ENCODE measurements at places on chromosomes 7 and 10.

GRCh38 chr10:123945325-123945920 lies 53.8 kb upstream of the CPXM2 start:
- peak; percentile 45 for DNase-seq

- DNase-seq: no peak
Measured at GRCh38 chr10:72490951-72491350, 134.9 kb downstream of the MICU1 start.

DNA sequence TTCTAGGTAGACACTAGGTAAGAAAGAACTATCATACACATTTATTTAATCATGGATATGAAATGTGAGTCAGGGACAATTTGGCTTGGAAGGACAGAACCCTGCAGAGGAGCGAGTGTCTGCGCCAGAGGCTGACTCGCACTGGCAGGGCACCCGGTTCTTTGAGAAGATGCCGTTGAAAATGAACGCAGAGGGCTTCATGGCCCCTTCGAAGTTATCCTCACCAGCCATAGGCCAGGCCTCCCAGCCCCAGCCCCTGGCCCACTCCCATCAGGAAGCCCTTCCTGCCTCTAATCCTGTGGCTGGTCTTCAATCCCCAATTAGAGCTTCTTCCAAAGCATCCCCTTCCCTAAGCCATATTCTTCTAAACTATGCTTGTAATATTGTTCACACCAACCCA lies 239.8 kb downstream of the TCERG1L start:
- no peak for DNase-seq

GRCh38 chr7:5630670-5631069 lies 150.8 kb downstream of the RNF216 start:
- DNase-seq: no peak

DNA sequence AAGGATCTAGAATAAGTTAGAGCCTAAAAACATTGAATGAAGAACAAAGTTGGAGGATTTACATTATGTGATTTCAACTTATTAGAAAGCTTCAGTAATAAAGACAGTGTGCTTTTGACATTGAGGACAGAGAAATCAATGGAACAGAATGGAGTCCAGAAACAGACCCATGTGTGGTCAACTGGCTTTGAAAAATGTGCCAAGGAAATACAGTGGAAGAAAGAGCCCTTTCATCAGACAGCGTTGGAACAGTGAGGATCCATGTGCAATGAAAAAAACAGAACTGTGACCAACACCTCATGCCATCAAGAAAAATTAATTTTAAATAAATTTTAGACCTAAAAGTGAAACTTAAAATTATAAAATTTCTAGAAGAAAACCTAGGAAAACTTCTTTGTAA lies 50.6 kb upstream of the LRRC18 start:
- peak; percentile 45 for DNase-seq

DNA sequence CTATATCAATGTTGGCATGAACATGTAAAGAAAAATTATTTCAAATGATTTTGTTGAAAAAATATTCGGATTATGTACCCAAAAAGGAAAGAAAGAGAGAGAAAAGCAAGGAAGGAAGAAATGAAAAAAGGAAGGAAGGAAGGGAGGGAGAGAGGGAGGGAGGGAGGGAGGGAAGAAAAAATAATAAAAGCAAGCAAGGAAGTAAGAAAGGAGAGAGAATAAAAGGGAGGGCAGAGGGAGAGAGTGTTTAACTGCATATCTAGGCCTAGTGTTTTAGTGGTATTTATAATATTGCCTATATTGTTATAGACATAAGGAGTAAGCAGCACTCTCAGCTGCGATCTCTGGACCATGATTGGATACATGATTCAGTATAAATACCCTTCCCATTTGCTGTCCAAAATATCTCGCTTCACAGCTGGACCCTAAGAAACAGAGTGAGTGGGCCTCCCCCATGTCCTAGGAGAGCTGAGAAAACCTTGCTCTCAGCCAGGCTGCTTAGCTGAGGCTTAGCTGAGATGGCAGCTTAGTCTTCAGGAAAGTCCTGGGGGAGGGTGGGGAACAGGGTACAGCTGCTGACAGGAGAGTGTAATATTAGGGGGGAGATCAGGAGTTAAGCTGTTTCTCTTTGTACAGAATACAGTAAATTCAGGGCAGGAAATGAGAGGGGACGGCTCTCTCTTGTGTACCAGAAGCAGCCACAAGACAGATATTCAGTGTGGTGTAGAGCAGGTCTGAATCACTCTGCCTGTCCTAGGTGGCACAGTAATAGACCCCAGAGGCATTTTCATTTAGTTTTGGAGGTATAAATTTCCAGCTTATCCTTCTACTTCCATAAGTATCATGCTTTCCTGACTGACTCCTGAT lies 66.8 kb upstream of the TARP start:
- no peak for DNase-seq

DNA sequence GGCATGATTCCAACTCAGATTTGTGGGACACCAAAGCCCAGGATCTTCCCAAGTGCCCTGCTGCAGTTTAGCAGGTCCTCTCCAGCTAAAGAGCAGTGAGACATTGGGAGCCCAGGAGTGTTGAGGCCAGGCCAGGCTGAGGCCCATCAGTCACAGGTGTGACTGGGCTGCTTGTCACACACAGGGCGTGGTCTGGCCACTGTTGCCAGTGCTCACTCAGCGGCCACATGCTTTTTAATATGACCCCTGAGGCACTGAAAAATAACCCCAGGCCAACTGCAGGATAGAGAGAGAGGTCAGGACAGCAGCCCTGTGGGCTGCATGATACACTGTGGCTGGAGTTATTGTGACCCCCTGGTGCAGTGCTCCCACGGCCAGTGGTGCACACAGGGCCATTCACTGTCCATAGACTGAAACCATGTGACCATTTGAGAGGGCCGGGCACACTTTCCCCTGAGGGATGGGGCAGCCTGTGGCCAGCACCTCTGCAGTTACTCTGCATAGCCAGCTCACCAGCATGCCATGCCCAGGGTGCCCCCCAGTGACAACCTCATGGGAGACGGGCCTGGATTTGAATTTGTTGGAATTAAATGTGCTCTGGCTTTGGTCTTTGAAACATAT lies 4.2 kb downstream of the GDF2 start:
- no peak for DNase-seq

GRCh38 chr10:77835669-77836086 lies 90.9 kb downstream of the DLG5 start:
- no peak for DNase-seq

DNA sequence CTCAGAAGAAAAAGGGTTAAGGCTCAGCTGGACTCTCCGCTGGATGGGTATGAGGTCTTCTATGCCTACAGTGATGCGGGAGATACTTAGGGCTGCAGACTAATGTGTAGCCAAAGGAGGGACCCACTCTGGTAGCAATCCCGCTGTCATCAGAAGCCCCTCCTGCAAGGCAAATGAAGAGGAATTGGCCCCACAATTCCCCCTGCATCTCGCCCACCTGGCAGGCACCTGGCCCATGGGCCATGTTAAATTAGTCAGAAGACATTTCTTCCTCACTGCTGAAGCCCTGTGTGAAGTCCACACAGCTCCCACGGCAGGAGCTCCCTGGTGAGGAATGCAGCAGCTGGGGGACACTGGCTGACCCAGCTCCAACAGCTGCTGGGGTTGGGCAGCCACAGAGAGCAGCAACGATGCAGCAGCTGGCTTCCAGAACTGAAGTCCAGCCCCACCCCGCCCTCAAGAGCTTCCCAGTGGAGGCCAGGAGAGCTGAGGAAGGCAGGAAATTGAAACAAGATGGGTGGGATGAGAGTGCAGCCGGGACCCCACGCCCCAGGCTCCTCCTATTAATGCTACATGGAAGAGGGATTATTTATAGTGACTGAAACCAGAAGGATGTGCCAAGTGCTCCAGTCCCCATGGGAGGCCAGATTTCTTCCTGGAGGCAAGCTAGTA lies 5.5 kb downstream of the VSTM4 start:
- DNase-seq: no peak

DNA sequence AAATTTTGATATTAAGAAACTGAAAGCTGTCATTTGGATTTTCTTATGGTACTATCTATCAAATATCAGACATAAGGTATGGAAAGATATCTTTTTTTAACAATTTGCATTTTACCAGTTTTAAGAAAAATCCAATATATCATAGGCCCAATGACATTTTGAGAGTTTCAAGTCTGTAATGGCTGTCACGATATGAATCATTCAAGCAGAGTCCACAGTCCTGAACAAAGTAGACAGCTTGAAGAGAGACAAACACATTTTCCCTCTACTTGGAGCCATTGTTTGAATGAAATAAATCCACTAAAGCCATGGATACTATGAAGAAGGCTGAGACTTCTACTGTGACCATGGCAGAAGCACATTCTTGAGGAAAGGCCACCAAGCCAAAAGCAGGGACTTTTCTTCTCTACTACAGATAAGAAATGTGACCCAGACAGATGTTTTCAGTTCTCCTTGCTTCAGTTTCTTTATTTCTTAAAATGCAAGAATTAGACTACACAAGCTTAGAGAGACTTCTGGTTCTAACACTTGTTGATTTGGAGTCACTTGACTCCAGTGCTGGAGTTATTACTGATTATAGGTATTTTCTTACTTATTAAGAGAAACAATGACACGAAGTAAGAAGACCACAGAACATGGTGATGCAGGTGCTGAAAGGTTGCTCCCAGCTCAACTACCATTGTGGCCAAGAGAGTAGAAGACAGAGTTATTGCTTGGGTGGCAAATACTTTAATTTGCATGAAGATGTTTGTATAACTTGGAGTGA lies 429.1 kb downstream of the KIF20B start:
- no peak for DNase-seq

DNA sequence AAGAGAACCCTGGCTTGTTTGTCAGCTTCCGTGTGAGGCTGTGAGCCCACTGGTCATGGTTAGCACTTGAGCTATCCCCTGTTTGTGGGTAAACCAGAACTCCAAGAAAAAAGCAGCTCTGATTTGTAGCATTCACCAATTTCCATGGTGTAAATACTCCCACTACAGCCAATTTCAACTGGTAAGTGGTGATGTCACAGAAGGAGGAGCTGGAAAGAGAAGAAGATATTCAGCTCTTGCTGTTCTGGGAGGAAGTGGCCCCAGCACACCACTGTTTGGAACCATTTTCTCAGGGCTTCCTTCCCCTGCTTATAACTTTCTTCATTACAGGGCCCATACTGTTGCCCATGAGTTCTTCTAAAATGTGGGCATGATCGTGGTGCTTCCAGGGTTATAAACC lies 500.1 kb upstream of the ZMIZ1 start:
- no peak for DNase-seq

- DNase-seq: no peak
Measured at GRCh38 chr7:78770422-78771410, 682.8 kb downstream of the MAGI2 start.

DNA sequence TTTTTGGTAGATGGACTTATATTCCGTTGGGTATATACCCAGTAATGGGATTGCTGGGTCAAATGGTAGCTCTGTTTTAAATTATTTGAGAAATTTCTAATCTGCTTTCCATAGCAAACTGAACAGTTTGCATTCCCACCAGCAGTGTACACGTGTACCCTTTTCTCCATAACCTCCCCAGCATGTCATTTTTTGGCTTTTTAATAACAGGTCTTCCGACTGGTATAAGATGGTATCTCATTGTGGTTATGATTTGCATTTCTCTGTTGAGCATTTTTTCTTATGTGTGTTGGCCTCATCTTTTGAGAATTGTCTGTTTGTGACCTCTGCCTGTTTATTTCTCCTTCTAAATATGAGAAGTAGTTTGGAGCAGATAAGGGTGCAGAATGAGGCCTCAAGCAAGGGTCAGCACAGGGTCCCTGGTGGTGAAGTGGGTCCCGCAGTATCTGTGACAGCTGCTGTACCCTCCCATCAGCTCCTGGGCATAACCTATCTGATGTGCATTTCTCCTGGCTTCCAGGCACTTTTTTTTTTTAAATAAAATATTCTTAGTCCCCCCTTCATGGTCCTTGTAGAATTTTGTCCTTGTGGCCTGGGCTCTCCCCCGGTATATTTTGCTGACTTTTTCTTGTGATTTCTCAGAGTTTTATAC lies 73.5 kb downstream of the PROSER2 start:
- DNase-seq: no peak

DNA sequence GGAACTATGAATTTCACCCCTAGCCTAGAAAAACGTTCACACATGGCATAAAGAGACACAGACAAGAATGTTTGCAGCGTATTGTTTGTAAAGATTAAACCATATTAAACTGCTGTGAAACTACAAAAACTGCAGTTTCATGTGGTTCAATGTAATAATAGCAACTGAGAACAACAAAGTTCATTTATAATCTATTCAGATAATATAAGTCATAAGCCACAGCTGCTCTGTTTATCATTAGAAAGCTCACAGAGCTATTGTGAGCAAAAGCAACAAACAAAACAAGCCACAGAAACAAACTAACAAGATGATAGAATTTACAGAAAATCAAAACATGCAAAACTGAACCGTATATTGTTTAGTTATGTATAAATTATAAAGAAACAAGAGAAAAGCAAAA lies 113.5 kb downstream of the AHR start:
- peak; percentile 14 for DNase-seq

GRCh38 chr7:118239014-118239413 lies 14.5 kb downstream of the ANKRD7 start:
- no peak for DNase-seq

DNA sequence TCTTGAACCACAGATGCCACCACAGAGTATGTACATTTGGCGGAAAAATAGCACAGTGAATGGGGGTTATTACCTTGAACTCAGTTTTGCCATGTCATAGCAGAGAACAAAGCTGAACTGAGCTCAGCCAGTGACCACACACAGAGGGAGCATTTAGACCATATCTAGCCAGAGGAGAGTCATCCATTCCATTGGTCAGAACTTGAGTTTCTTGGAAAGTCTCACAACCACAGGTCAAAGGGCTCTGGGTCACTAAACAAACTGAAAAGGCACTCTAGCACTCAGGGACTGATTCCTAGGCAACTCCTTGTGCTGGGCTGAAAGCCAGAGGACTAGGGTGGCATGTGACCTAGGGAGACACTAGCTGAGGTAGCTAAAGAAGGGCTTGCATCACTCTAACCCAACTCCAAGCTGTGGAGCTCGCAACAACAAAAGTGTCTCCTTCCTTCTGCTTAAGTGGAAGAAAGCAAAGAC lies 239.7 kb upstream of the SEMA3D start:
- DNase-seq: peak; percentile 28

- DNase-seq: no peak
Measured at GRCh38 chr7:80105701-80106408, 28.8 kb upstream of the GNAI1 start.

DNA sequence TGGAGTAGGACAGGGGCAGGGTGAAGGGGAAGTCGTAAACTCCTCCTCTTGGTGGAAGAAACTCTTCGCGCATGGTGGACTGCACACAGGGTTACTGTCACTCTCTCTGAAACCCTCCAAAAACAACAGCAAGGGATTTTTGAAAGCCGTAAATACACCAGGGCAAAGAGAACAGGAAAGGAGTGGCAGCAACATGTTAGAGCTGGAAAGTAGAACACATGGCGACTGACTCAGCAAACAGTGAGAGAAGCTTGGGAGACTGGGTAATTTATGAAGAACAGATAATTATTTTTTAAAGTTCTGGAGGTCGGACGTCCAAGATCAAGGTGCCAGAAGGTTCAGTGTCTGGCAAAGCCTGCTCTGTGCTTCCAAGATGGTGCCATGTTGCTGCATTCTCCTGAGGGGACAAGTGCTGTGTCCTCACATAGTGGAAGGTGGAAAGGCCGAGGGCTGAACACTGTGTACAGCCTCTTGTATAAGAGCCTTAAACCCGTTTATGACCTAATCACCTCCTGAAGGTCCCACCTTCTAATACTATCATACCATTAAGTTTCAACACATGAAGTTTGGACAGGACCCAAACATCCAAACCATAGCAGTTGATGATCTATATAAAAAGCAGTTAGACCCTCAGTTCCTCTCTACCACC lies 22.5 kb upstream of the C10orf53 start:
- DNase-seq: no peak

- DNase-seq: no peak
Measured at GRCh38 chr10:115762029-115762428, 511.0 kb downstream of the GFRA1 start.

Measured in SK-MEL-5 (cell line).